ENCODE measurements at places on chromosomes 13 and 19. TPM values are rescaled to one million over a fixed set of nuclear protein-coding genes. Genes with fewer than 3 reads are reported as not detected.

GRCh38 chr19:10631874-10632273, 6.5 kb downstream of the SLC44A2 start:
- DNase-seq: no peak

GRCh38 chr13:41122838-41123237, 9.8 kb downstream of the KBTBD6 start:
- no peak for DNase-seq

The CPB2 gene
- total RNA-seq: not detected

The NPAS1 gene
- total RNA-seq: 1.1 TPM

The ZNF177 gene
- 1.0 TPM for total RNA-seq

The NLRP13 gene
- not detected for total RNA-seq
